ENCODE measurements at places on chromosomes 11 and 22.

- DNase-seq = no peak
These were observed 128.5 kb downstream of the SLC1A2 start for GRCh38 chr11:35290876-35291275.

DNA sequence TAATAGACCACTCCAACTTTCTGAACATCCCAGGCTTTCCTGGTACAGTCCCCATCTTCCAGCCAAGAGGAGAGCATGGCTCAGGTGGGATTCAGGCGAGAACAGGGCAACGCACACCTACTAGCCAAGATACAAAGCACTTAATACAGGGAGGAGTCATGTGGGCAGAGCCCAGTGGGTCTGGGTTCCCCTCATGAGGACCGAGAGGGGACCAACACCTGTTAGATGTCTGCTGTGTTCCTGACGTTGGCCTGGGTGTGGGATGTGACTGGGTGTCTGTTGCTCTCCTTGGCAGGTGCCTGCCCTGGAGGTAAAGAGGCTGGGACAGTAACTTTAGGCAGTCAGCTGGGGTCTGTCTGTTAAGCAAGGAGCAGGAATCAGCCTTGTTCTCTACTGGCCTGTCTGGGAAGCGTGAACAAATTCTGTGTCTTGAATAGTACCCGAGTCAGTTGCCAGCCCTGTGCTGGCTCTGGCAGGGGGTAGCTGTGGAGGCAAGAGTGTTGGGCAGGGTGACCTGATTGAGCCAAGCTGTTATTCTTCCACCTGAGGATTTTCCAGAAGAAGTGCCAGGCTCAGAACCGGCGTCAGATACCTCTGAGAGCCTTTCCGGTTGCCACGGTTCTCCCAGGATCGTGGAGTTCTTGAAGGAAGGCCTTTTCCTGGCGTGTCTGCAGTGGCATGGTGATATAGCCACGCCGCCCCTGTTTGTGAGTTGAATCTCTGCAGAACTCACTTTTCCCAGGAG lies 56.3 kb downstream of the BCR start:
- DNase-seq = no peak

GRCh38 chr11:5968394-5968793 lies at the start of gene OR56A5:
Gene OR56A5, minus strand, starts transcription at chr11:5968494. Its CDS starts 0 bp downstream, at chr11:5968494.
- DNase-seq = no peak

- DNase-seq = no peak
These were observed 13.9 kb downstream of the ACP2 start for GRCh38 chr11:47234669-47235100.

GRCh38 chr22:27883656-27884350 lies 35.3 kb downstream of the PITPNB start:
- no peak for DNase-seq

DNA sequence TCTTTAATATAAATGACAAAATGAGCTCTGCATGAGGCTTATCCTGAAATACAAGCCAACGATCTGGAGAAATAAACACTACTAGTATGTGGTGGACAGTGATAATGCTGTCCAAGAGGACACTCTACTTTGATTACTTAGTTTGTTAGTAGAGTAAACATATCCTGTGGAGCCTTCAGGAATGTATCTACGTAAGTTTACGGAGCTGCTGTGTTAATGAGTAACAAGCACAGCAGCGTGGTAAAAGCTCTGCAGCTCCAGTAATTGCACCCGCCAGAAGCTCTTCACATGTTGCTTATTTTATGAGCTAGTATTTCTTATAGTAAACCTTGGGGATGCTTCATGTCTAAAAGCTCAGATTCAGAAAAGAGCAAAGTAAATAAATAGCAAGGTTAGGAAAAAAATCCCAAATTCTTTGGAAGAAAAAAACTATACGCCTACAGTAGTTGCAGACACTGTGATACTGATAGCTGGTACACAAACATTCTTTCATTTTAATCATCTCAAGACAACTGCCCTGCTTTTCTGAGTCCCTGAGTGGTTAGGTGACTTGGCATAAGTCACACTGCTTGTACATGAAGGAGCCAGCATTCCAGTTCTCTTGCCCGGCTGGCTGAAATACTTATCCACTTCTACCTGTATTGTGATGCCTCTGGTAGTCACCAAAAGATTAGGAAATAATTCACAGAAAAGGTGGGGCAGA lies 32.7 kb upstream of the CCDC34 start:
- DNase-seq = no peak

GRCh38 chr22:42649246-42650099 lies at the start of gene CYB5R3:
Gene CYB5R3, minus strand, starts transcription at chr22:42649392. Its CDS starts 77 bp downstream, at chr22:42649315.
- DNase-seq = peak; percentile 94

GRCh38 chr11:12067796-12068357 lies 42.5 kb upstream of the MICAL2 start:
- no peak for DNase-seq

- DNase-seq = no peak
These were observed 6.0 kb upstream of the OR10A2 start for GRCh38 chr11:6856871-6857270.

GRCh38 chr11:111062420-111062819 lies 183.1 kb upstream of the POU2AF2 start:
- no peak for DNase-seq

- DNase-seq = no peak
These were observed 24.2 kb upstream of the MUC5B start for GRCh38 chr11:1198561-1199240.

GRCh38 chr11:1642288-1643145 lies 12.9 kb downstream of the KRTAP5-5 start:
- DNase-seq = no peak

DNA sequence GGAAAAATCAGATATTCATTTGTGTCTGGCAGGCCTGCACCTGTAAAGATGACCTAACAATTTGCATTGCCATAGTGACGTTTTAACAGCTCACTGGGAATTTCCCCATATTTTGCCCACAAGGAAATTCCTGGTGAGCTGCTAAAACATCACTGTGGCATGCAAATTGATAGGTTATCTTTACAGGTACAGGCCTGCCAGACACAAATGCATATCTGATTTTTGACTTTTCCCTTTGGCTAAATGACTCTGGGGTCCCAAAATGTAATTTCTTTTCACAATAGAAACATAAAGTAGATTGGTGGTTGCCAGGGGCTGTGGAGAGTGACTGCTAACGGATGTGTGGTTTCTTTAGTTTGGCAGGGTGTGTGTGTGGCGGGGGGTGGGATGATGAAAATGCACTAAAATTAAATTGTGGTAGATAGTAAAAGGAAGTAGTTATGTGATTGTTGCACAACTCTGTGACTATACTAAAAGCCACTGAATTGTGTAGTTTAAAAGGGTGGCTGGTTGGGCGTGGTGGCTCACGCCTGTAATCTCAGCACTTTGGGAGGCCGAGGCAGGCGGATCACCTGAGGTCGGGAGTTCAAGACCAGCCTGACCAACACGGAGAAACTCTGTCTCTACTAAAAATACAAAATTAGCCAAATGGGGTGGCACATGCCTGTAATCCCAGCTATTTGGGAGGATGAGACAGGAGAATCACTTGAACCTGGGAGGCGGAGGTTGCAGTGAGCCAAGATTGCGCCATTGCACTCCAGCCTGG lies 18.5 kb upstream of the FEZ1 start:
- no peak for DNase-seq

DNA sequence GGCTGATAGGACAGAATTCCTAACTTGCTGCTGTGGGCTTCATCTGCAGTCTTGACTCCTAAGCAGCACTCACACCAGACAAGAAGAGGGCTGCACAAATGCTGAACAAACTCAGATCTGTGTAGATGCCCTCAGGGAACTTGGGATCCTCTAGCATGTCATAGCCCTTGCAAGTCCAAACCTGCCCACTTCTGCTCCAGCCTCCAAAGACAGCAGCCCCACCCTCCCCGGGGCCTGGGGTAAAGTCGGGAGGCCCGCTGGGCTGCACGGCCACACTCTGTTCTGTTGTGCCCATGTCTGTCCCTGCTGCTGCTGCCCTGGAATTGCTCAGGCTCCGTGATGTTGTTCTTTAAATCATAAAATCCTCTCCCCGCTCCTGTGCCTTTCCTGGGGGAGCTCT lies 28.3 kb downstream of the DRD2 start:
- no peak for DNase-seq

DNA sequence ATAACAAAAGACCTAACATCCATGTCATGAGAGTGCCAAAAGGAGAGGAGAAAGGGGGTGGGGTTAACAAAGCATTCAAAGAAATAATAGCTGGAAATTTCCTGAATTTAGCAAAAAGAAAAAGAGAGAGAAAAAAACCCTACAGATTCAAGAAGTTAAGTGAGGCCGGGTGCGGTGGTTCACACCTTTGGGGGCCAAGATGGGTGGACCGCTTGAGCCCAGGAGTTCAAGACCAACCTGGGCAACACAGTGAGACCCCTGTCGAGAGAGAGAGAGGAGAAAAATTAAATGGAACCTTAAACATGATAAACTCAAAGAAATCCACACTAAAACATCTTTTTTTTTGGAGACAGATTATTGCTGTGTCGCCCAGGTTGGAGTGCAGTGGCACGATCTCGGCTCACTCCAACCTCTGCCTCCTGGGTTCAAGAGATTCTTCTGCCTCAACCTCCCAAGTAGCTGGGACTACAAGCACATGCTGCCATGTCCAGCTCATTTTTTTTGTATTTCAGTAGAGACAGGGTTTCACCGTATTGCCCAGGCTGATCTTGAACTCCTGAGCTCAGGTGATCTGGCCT lies 8.9 kb upstream of the CLDN5 start:
- DNase-seq = no peak

- DNase-seq = no peak
These were observed 189.4 kb downstream of the UVRAG start for GRCh38 chr11:76004400-76004799.

GRCh38 chr11:1235901-1236315 lies 13.0 kb downstream of the MUC5B start:
- no peak for DNase-seq

DNA sequence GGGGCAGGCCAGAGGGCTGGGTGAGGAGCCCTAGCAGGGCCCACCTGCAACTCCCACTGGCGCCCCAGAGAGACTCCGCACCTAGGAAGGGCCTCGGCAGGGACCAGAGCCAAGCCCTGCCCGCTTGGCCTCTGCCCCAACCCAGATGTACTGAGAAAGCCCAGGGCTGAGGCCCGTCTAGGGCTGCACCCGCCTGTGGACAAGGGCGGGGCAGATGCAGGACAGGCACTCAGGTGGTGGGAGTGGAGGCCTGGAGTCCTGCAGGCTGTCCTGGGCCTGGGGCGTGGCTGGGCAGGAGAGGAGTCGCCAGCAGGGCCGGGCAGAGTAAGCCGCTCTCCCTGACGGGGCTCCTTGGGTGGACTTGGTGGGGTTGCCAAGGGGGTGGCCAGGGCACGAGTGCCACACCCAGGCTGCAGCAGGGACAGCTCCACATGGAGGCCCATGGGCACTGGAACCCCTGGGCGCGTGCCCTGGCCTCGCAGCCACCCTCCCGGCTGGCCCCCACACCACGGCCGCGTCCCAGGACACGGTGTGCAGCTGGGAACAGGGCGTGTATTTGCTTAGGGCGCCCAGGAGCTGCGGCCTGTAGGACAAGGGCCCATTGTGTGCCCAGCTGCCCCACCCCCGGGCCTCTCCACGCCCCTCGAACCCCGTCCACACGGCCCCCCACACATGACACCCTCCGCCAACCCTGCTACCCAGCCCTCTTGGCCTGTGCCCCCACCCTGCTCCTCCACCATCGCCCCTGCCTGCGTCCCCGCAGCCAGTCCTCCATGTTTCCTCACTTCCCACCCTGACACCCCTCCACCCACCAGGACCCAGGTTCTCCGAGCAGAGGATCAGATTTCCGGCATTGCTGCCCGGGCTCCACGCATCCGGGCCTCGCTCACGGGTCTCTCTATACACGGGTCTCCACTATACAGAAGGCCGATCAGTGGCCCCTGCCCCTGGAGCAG lies 11.3 kb upstream of the PIM3 start:
- DNase-seq = no peak

GRCh38 chr11:5004424-5005274 lies 10.0 kb downstream of the OR51L1 start:
- DNase-seq = no peak

DNA sequence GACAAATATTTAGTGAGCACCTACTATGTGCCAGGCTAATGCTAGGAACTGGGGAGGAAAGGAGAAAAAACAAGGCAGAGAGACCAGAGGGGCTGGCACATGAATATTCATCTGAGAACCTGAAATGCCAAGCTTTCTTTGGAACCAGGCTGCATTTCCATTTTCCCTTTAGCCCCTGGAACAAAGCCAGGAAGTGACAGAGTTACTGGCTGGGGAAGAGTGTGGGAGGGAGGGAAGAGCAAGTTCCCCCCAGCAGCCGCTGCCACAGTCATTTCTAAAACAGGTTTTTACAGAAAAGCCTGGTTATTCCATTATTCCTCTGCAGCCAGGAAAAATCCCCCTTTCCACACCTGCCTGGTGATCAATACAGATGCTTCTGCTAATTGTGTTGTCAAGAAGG lies 97.0 kb downstream of the SPON1 start:
- no peak for DNase-seq

GRCh38 chr11:28529540-28530410 lies 421.6 kb downstream of the METTL15 start:
- DNase-seq = no peak

- no peak for DNase-seq
These were observed 20.0 kb upstream of the CD5 start for GRCh38 chr11:61082062-61082870.

- no peak for DNase-seq
These were observed 42.7 kb downstream of the CELF1 start for GRCh38 chr11:47510209-47510608.

GRCh38 chr11:111069066-111069465 lies 176.5 kb upstream of the POU2AF2 start:
- no peak for DNase-seq

- no peak for DNase-seq
These were observed 552 bp downstream of the CNIH2 start for GRCh38 chr11:66278363-66279091.

DNA sequence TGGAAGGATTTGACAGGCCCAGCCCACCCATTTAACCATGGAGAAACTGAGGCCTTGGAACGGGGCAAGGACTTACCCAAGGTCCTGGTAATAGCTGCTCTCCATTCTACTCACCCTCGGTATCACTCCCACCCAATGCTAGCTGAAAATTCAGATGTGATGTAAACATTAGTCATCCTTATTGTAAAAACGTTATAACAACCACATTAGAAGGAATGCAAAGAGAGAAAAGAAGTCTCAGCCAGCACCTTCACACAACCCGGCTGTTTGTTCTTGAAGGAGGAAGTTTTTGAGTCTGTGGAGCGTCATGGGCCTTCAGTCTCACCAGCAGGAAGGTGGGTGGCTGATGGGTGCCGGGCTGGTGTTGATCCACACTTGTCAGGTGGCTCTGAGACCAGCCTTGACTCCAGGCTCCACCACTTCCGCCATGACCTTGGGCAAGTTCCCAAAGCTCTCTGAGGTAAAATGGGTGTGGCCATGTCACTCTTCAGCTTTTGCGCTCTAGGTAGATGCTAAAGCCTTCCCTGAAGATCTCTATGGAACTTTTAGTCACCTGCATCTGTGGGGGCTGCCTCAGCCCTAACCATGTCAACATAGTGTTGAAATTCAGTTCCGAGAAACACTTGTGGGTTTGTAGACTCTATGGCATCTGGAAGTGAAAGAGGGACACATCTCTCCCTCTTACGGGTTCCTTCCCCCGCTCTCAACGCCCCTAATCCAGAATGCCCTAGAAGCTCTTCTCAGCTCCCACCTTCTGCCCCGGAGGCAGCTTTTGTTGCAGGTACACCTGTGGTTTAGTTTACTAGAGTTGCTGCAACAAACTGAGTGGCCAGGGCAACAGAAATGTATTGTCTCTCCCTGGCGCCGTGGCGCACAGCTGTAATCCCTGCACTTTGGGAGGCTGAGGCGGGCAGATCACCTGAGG lies 14.8 kb downstream of the CD6 start:
- DNase-seq = no peak
